ENCODE measurements at places on chromosomes 13 and 19.
A peak's percentile ranks its signal among the peaks of the same experiment; 100 is the strongest.

DNA sequence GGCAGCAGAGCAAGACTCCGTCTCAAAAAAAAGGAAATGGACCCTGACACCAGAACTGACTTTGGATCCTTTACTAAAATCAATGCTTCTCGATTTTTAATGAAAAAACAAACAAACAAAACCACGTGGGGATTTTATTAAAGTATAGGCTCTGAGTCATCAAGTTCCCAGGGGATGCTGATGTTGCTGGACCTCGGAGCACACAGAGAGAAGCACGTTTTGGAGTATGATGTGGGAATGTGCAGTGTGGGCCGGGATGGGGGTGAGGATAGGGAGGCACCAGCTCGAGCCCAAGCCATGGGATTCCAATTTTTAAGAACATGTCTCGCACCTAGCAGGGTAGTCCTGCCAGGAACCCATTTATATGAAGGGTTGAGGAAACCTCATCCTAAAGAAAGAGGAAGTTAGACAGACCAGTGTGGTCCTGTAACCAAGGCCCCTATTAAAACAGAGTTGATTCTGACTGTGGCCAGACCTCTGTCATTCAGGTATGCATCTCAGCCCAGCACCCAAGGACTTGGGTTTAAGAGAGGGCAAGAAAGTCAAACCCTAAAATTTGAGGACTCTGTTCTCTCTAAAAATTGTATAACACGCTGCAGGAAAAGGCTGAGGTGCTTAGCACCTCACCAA, 6.4 kb downstream of the FLT1 start:
- DNase-seq: no peak

GRCh38 chr19:17458970-17459369, 1.8 kb downstream of the NXNL1 start:
- DNase-seq: no peak

GRCh38 chr13:49956131-49956530, 20.0 kb upstream of the SPRYD7 start:
- no peak for DNase-seq

DNA sequence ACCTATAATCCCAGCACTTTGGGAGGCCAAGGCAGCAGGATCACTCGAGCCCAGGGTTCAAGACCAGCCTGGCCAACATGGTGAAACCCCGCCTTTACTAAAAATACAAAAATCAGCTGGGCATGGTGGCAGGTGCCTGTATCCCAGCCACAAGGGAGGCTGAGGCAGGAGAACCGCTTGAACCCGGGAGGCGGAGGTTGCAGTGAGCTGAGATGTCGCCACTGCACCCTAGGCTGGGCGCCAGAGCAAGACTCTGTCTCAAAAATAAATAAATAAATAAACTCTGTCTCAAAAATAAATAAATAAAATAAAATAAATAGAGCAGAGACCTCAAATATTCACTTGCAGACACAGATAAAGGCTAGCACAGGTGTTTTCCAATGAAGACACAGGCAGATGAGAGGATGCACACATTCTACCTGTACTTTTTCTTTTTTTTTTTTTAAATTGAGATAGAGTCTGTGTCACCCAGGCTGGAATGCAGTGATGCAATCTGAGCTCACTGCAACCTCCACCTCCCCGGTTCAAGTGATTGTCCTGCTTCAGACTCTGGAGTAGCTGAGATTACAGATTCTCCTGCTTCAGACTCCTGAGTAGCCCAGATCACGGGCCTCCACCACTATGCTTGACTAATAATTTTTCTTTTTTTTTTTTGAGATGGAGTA, 2.7 kb upstream of the RPS16 start:
- no peak for DNase-seq

GRCh38 chr13:32107474-32107873, 75.9 kb downstream of the FRY start:
- DNase-seq: no peak

- no peak for DNase-seq
These were observed 1615.4 kb downstream of the EFNB2 start for GRCh38 chr13:104920091-104920490.

GRCh38 chr13:106602178-106602577, 34.2 kb upstream of the ARGLU1 start:
- DNase-seq: no peak

- DNase-seq: no peak
These were observed 95.5 kb downstream of the OXGR1 start for GRCh38 chr13:96898646-96899254.

- no peak for DNase-seq
These were observed 2.5 kb upstream of the S1PR4 start for GRCh38 chr19:3175781-3176714.

- no peak for DNase-seq
These were observed 52.5 kb downstream of the CRYL1 start for GRCh38 chr13:20473139-20473538.

DNA sequence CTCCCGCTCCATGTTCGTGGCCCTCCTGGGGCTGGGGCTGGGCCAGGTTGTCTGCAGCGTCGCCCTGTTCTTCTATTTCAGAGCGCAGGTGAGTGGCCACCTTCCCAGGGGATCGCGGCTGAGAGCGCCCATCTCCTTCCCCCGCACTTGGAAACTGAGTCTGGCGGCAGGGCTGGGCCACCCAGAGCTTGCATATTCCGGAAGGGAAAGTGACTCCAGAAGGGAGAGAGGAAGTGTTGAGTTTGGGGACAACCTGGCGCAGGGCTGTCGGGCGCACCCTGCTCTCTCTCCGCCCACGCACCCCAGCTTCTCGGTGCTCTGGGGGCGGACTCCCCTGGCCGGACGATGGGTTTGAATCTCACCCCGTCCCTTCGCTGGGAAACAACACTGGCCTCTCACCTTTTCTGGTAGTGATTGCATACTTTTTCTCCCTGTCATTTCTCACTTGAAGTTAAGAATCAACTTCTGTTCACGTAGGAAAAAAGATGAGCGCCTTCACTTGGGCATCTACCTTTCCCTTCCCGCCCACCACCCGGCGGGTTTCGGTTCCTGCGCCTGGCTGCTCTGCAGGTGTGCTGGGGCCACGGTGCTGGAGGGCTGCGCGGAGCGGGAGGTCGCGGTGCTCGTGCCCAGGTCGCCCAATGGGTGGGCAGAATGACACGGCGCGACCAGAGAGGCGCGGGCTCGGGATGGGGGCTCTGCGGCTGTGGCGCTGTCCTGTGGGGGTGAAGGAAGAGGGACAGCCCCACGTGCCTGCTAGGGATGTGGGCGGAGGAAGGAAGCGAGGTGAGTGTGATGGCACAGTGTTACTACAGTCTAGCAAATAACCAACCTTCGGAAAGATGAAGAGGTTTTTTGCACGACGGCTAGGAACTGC, 721 bp downstream of the TNFSF11 start:
- DNase-seq: peak; percentile 40

DNA sequence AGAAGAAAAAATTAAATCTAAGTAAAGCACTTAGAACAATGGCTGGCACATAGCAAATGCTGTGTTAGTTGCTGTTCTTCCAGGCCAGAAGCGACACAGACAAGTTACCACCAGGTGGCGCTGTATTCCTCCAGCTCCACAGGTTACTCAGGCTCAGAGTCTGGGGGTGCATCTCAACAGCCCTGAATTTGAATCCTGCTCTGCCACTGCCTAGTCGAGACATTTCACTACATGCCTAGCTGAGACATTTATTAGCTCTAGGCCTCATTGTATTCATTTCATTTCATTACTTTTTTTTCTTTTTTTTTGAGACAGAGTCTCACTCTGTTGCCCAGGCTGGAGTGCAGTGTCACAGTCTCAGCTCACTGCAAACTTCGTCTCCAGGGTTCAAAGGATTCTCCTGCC, 16.4 kb upstream of the CYP2B6 start:
- DNase-seq: peak; percentile 69

DNA sequence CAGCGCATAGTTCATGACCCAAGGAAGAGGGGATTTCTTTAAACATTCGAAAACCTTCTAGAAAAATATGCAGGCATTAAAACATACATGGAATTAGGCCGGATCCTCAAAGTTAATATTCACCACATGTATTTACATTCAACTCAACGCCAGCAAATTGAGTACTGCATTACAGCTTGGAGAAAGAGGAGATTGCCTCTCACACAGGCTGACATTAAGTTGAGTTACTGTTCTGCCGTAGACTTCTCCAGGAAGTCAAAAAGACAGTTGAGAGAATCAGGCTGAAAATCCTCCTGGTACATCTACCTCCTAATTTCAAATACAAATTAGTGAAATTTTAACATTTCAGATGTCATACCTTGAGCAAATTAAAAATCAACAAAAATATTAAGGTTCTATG, 195.7 kb downstream of the URI1 start:
- DNase-seq: no peak

- DNase-seq: no peak
These were observed 20.8 kb downstream of the KLF2 start for GRCh38 chr19:16345457-16345856.

GRCh38 chr13:109881961-109882558, 95.7 kb upstream of the IRS2 start:
- no peak for DNase-seq

All from kidney (tissue), 22 donors.